ENCODE measurements at places on chromosomes 3 and 15. TPM values are rescaled to one million over a fixed set of nuclear protein-coding genes. Genes with fewer than 3 reads are reported as not detected.

HRH1 gene
- total RNA-seq: 0.04 TPM

GOLGA8S gene
- total RNA-seq: not detected

FBXO40 gene
- total RNA-seq: 0.02 TPM

GRCh38 chr15:79283252-79284048 is 928 bp downstream of the ANKRD34C start:
- no peak overlapping the region for H3K4me3 ChIP-seq
- no peaks in the 10 kb centered on the region for H3K27me3 ChIP-seq
- no peak overlapping the region for H3K27ac ChIP-seq
- DNase-seq: peak; percentile 40

- H3K27ac ChIP-seq: no peak overlapping the region
- no peaks in the 10 kb centered on the region for H3K36me3 ChIP-seq
- H3K27me3 ChIP-seq: no peaks in the 10 kb centered on the region
- peaks cover 16% of the 10 kb centered on the region for H3K4me1 ChIP-seq
Measured at GRCh38 chr3:140014831-140015495, 80.0 kb downstream of the CLSTN2 start.

DNA sequence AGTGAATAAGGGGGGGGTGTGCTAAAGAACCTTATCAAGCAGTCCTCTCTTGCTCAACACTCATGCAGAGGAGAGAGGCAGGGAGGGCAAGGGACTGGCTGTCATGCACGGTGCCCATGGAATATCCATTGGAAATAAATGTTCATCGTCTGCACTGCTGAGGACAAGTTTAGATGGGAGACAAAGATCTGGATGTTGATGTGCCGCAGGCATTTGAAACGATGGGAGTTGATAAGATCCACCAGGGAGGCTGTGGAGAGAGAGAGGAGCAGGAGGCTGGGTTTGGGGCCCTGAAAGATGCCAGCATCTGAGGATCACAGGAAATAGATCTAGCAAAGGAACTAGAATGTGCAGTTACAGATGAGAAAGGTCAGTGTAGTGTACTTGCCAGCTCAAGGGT is 76.2 kb downstream of the CEP63 start:
- peaks cover 19% of the 10 kb centered on the region for H3K36me3 ChIP-seq
- no peaks in the 10 kb centered on the region for H3K4me1 ChIP-seq
- no peak for DNase-seq
- no peak overlapping the region for H3K27ac ChIP-seq
- no peak overlapping the region for H3K4me3 ChIP-seq
- no peaks in the 10 kb centered on the region for H3K27me3 ChIP-seq

GRCh38 chr3:184585545-184585944 is 24.0 kb downstream of the EPHB3 start:
- H3K27me3 ChIP-seq: no peaks in the 10 kb centered on the region
- peaks cover 2% of the 10 kb centered on the region for H3K4me1 ChIP-seq
- H3K27ac ChIP-seq: no peak overlapping the region
- H3K4me3 ChIP-seq: no peak overlapping the region

DNA sequence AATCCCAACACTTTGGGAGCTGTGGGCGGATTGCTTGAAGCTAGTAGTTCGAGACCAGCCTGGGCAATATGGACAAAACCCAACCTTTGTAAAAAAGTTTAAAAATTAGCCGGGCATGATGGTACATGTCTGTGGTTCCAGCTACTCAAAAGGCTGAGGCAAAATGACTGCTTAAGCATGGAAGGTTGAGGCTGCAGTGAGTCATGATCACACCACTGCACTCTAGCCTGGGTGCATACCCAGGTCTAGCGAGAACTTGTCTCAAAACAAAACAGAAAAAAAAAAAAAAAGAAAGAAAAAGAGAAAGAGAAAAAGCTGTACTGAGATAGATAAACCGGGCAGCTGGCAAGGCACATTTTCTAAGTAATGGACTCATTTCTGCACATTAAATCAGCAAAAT is 10.6 kb downstream of the ARPP19 start:
- H3K36me3 ChIP-seq: peaks cover 44% of the 10 kb centered on the region
- no peak for DNase-seq
- no peak overlapping the region for H3K4me3 ChIP-seq
- no peak overlapping the region for H3K27ac ChIP-seq

All from SJCRH30 (cell line).